ENCODE measurements at places on chromosomes 1 and 21. TPM values are rescaled to one million over a fixed set of nuclear protein-coding genes. Genes with fewer than 3 reads are reported as not detected.

The C2CD4D gene
- total RNA-seq = not detected

The LRRC71 gene
- total RNA-seq = 0.14 TPM

The SCCPDH gene
- 35.5 TPM for total RNA-seq

The TMEM82 gene
- total RNA-seq = not detected

The CDC42BPA gene
- total RNA-seq = 75.7 TPM

The COL11A1 gene
- 17.5 TPM for total RNA-seq

The SPAG17 gene
- total RNA-seq = not detected

The UBASH3A gene
- total RNA-seq = not detected

The PLA2G5 gene
- total RNA-seq = not detected

The GPR157 gene
- 8.7 TPM for total RNA-seq

The WNT9A gene
- total RNA-seq = 0.66 TPM

The EYA3 gene
- total RNA-seq = 27.6 TPM

The SPATA1 gene
- 0.88 TPM for total RNA-seq

The B3GALT2 gene
- under 0.01 TPM for total RNA-seq

The IL23R gene
- not detected for total RNA-seq

The GPR25 gene
- total RNA-seq = not detected

The NUAK2 gene
- 9.7 TPM for total RNA-seq

The TAS1R3 gene
- total RNA-seq = 0.14 TPM

The DNM3 gene
- 1.4 TPM for total RNA-seq

The IL20 gene
- 0.44 TPM for total RNA-seq

The FHAD1 gene
- not detected for total RNA-seq

The RBM11 gene
- not detected for total RNA-seq

The CFHR5 gene
- total RNA-seq = not detected

The CA6 gene
- not detected for total RNA-seq

The BATF3 gene
- total RNA-seq = 0.88 TPM

The MYOG gene
- not detected for total RNA-seq

The ZMYND12 gene
- 0.14 TPM for total RNA-seq

The C1orf74 gene
- 4.4 TPM for total RNA-seq

The E2F2 gene
- 2.7 TPM for total RNA-seq

The FMO5 gene
- total RNA-seq = 0.44 TPM

The ACTN2 gene
- not detected for total RNA-seq

The MTHFR gene
- 21.8 TPM for total RNA-seq

The RXFP4 gene
- not detected for total RNA-seq

The VHLL gene
- total RNA-seq = 0.29 TPM

The S100A12 gene
- total RNA-seq = not detected

The TMPRSS3 gene
- not detected for total RNA-seq
